ENCODE measurements at places on chromosomes 5 and 9. TPM values are rescaled to one million over a fixed set of nuclear protein-coding genes. Genes with fewer than 3 reads are reported as not detected.

The CCDC171 gene
- total RNA-seq: 1.9 TPM

The KIAA1958 gene
- 5.1 TPM for total RNA-seq

The TAF11L9 gene
- not detected for total RNA-seq

The NOXA1 gene
- total RNA-seq: 5.6 TPM

The SPATA31A7 gene
- not detected for total RNA-seq

The SLC25A51 gene
- total RNA-seq: 43.3 TPM

The TLX3 gene
- total RNA-seq: not detected

The SRD5A1 gene
- total RNA-seq: 7.8 TPM

The IRX4 gene
- not detected for total RNA-seq

The STING1 gene
- 141 TPM for total RNA-seq

The CCL21 gene
- total RNA-seq: not detected

DNA sequence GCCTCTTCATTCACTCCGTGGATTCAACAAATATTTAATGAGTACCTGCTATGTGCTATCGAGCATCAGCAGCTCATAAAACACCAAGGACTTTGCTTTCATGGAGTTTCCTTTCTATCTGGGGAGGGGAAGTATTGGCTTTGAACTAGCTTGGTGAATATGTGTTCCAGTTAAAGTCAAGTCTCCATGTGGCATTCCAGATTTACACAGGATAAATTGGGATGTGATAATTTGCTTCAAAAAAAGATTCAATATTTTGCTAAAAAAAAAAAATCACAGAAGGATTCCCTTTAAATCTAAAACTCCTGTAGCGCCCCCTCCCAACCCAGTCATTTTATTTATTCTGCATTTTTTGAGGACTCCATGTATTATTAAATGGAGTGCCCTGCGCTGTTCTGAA lies 346.3 kb upstream of the SLC30A5 start:
- no peaks in the 10 kb centered on the region for H3K36me3 ChIP-seq
- H3K27me3 ChIP-seq: no peaks in the 10 kb centered on the region
- no peak overlapping the region for H3K27ac ChIP-seq
- no peak overlapping the region for H3K4me3 ChIP-seq
- H3K4me1 ChIP-seq: no peaks in the 10 kb centered on the region

DNA sequence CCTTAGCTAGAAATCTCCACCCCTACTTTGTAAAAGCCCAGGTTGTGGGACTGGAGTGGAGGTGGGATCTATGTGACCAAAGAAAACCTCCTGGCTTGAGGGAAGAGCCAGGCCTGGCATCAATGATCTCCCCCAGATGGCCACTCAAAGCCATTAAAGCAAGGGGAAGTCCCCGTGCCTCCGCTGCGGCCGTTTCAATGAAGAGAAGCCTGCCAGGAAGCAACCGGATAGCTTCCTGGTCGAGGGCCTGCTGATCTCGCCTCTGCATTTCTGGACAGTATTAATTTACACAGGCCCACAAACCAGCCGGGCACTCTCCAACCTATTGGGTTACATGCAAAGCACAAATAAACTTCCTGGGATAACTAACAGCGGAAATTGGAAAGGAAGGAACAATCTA lies 160.5 kb upstream of the MSX2 start:
- H3K4me3 ChIP-seq: no peak overlapping the region
- no peaks in the 10 kb centered on the region for H3K27me3 ChIP-seq
- H3K36me3 ChIP-seq: no peaks in the 10 kb centered on the region
- H3K4me1 ChIP-seq: no peaks in the 10 kb centered on the region
- no peak overlapping the region for H3K27ac ChIP-seq

- H3K4me3 ChIP-seq: peak overlapping the region; percentile 64
- no peak overlapping the region for H3K27ac ChIP-seq
- peaks cover 5% of the 10 kb centered on the region for H3K4me1 ChIP-seq
- H3K27me3 ChIP-seq: no peaks in the 10 kb centered on the region
- DNase-seq: no peak
- no peaks in the 10 kb centered on the region for H3K36me3 ChIP-seq
Measured at GRCh38 chr5:37249815-37250164, 614 bp upstream of the CPLANE1 start.

DNA sequence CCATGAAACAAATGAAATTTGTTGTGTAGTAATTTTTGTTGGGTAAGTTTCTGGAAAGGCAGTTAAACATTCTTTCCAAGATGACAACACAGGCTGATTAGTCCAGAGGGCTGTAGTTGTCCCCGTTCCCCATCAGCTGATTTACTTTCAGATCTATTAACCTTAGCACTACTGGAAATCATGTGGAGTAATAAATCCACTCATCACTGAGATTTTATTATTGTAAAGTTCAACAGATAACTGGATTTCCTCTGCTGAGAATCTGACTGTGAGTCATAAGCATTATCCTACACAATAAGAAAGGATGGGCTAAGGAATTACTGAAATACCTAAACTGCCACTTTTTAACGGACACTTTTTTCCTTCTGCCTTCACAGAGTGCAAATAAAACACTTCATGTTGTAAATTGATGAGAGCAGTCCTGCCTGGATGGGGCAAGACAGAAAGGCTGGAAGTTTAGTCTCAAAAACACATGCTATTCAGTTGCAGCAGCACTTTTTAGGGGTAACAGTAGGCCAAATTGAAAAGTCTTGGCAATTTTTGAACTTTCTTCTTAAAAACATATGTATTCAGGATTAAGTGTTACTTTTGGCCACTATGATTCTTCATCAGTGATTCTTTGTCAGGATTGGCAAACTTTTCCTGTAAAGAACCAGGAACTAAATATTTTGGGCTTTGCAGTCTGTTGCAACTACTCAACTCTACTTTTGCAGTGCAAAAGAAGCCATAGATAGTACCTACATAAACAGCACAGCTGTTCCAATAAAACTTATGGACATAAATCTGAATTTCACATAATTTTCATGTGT lies 7.0 kb downstream of the STOM start:
- no peak overlapping the region for H3K4me3 ChIP-seq
- no peaks in the 10 kb centered on the region for H3K27me3 ChIP-seq
- no peak for DNase-seq
- peaks cover 92% of the 10 kb centered on the region for H3K4me1 ChIP-seq
- H3K36me3 ChIP-seq: no peaks in the 10 kb centered on the region

- no peaks in the 10 kb centered on the region for H3K4me1 ChIP-seq
- no peak for DNase-seq
- no peak overlapping the region for H3K4me3 ChIP-seq
- H3K27ac ChIP-seq: no peak overlapping the region
Measured at GRCh38 chr9:32677931-32678330, 42.5 kb upstream of the TAF1L start.

GRCh38 chr5:151107738-151108520 lies 27.1 kb upstream of the TNIP1 start:
- H3K36me3 ChIP-seq: peaks cover 98% of the 10 kb centered on the region
- DNase-seq: no peak
- H3K4me1 ChIP-seq: no peaks in the 10 kb centered on the region
- no peaks in the 10 kb centered on the region for H3K27me3 ChIP-seq
- H3K4me3 ChIP-seq: no peak overlapping the region

DNA sequence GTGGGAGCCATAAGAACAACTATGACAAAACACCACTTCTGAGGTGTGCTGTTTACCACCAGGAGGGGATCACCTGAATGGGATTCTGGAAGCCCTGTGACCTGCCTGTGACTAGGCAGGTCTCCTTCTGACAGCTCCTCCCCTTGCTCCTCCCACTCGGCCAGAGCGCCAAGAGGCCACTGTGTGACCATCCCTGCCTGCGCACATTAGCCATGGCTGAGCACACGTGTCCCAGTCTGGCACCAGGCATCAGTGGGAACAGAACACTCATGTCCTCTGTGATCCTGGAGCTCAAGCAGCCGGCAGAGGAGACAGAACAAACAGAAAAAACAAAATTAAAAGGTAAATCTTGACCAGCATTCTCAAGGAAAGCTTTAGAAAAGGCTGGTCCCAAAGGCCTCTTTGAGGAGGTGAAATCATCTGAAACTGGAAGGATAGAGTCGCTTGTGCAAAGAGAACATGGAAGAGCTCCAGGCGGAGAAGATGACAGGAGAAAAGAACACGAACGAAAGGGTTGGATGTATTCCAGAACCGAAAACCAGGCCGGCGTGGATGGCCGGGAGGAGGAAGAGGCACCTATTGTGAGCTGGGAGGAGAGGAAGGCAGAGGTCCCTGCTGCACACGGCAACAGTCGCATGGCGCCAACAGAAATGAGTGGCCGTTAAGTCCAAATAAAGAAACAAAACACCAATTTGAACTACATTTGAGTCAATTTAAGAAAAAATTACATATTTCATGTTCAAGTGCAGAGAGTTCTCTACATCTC lies 5.1 kb downstream of the MED10 start:
- H3K27me3 ChIP-seq: no peaks in the 10 kb centered on the region
- peaks cover 82% of the 10 kb centered on the region for H3K36me3 ChIP-seq
- DNase-seq: no peak
- no peak overlapping the region for H3K27ac ChIP-seq
- no peak overlapping the region for H3K4me3 ChIP-seq

- no peaks in the 10 kb centered on the region for H3K27me3 ChIP-seq
- H3K27ac ChIP-seq: no peak overlapping the region
- H3K4me3 ChIP-seq: no peak overlapping the region
- H3K4me1 ChIP-seq: no peaks in the 10 kb centered on the region
Measured at GRCh38 chr5:147359101-147359500, 124.3 kb downstream of the STK32A start.

- no peak for DNase-seq
- no peak overlapping the region for H3K4me3 ChIP-seq
- H3K27me3 ChIP-seq: no peaks in the 10 kb centered on the region
- peaks cover 6% of the 10 kb centered on the region for H3K4me1 ChIP-seq
- no peaks in the 10 kb centered on the region for H3K36me3 ChIP-seq
- no peak overlapping the region for H3K27ac ChIP-seq
Measured at GRCh38 chr5:178899289-178899688, 3.6 kb downstream of the ZFP2 start.

GRCh38 chr5:1484730-1485578 lies 38.8 kb downstream of the LPCAT1 start:
- no peaks in the 10 kb centered on the region for H3K4me1 ChIP-seq
- H3K27me3 ChIP-seq: no peaks in the 10 kb centered on the region
- peaks cover 19% of the 10 kb centered on the region for H3K36me3 ChIP-seq
- no peak for DNase-seq
- no peak overlapping the region for H3K27ac ChIP-seq
- no peak overlapping the region for H3K4me3 ChIP-seq

DNA sequence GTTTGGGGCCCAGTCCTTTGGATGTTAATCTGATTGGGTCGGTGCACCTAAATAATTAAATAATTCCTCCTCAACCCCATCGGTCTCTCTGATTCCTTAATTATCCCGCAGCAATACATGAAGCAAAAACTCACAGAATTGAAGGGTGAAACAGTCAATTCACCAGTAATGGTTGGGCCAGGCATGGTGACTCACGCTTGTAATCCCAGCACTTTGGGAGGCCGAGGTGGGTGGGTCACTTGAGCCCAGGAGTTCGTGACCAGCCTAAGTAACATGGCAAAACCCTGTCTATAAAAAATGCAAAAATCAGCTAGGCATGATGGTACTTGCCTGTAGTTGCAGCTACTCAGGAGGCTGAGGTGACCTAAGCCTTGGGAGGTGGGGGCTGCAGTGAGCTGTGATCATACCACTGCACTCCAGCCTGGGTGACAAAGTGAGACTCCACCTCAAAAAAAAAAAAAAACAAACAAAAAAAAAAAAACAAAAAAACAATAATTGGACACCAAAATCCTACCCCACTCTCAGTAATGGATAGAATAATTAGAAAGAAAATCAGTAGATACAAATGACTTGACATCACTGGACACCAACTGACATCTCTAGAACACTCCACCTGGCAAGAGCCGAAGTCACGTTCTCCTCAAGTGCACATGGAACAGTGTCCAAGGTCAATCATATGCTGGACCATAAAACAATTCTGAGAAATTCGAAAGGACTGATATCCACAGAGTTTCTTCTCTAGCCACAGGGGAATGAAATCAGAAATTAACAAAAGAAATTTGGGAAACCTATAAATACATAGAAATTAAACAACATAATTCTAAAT lies 5.3 kb downstream of the ABO start:
- no peak overlapping the region for H3K4me3 ChIP-seq
- DNase-seq: no peak
- H3K36me3 ChIP-seq: no peaks in the 10 kb centered on the region
- H3K4me1 ChIP-seq: no peaks in the 10 kb centered on the region
- no peak overlapping the region for H3K27ac ChIP-seq

- H3K4me3 ChIP-seq: no peak overlapping the region
- no peaks in the 10 kb centered on the region for H3K36me3 ChIP-seq
Measured at GRCh38 chr5:180874804-180875582, 13.9 kb upstream of the ZFP62 start.

DNA sequence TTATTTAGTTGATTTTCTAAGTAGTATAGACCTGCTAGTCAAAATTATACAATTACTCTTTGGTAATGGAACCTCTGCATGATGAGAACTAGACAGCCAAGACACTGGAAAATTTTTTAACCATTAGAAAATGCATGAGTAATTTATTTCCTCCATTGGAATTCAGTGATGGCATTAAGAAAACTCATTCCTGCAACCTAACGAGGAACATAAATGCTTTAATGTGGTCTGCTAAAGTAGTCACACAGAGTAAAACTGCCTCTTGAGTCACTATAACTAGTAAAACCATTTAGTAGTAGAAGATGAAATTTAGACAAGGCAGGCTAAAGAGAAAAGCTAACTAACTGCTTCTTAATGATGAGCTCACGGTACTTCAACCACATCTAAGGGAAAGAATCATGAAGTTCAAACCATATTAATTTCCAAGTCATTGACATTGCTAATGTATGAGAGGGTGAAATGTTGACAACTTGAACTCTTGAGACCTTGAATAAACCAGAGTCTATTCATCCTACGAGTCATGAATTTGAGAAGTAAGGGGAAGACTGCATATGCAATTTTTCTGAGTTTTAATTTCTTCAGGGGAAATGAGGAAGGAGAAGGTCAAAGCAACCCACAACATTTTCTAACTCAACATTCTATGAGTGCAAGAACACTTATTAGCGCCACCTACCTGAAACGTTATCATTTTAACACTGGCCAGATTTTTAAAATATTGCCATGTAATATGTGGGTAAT lies 74.4 kb downstream of the GLIS3 start:
- no peaks in the 10 kb centered on the region for H3K27me3 ChIP-seq
- no peak overlapping the region for H3K4me3 ChIP-seq
- DNase-seq: no peak
- no peaks in the 10 kb centered on the region for H3K36me3 ChIP-seq
- no peak overlapping the region for H3K27ac ChIP-seq
- H3K4me1 ChIP-seq: no peaks in the 10 kb centered on the region

DNA sequence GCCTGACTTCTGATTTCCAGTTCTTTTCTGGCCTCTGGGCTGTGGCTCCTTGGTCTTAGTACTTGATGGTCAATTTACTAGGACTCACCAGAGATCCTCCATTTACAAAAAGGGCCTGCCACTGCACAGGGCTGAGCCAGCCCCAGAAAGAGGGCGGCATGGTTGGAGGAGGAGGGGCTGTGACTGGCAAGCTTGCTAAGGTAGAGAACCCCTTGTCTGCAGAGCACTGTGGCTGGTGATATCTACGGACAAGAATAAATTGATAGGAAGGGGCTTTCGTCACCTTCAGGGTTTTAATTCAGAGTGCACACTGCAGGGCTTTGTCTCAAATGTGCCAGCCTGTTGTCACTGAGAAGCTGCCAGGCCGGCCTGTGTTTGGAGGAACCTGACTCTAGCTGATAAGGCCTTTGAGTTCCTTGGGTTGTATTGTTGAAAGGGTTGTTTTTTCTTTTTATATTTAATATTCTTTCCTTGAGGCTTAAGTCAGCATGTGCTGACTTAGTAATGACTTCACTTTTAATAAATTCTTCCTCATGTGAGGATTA lies 15.1 kb downstream of the SLC22A5 start:
- no peak overlapping the region for H3K27ac ChIP-seq
- H3K36me3 ChIP-seq: no peaks in the 10 kb centered on the region
- no peak overlapping the region for H3K4me3 ChIP-seq
- peaks cover 20% of the 10 kb centered on the region for H3K4me1 ChIP-seq
